ENCODE measurements at places on chromosomes 13 and 19. TPM values are rescaled to one million over a fixed set of nuclear protein-coding genes. Genes with fewer than 3 reads are reported as not detected.

DNA sequence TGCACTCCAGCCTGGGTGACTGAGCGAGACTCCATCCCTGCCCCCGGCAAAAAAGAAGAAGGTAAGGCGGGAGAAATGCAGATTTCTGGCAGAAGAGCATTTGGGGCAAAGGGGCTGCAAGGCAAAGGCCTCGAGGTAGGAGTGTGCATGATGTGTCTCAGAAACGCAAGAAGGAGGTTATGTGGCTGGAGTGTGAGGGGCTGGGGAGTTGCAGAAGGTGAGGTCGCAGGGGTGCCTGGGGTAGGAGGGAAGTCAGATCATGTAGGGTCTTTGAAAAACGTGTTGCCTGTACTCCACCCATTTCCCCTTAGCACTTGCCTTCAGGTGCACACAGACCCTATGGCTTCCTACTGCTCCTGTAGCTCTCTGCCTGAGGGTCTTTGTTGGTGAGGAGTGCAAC is 29.9 kb downstream of the KCTD15 start:
- no peak for DNase-seq

- DNase-seq, result peak; percentile 98
These were observed 29.3 kb upstream of the NANOS3 start for GRCh38 chr19:13847407-13848339.

DNA sequence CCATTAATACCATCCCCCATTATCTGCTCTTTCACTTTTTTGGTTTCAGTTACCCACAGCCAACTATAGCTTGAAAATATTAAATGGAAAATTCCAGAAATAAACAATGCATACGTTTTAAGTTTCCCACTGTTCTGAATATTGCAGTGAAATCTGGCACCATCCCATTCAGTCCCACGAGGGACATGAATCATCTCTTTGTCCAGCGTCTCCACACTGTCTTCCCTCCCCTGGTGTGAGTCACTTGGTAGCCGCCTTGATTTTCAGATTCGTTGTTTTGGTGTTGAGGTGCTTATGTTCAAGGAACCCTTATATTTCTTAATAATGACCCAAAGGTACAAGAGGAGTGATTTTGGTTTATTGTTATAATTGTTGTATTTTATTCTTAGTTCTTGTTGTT is 246.1 kb downstream of the DCT start:
- no peak for DNase-seq

PRODH2 gene
- total RNA-seq, result 9.0 TPM

PALM3 gene
- total RNA-seq, result 19.4 TPM

ZNF132 gene
- total RNA-seq, result 7.8 TPM

CDX2 gene
- not detected for total RNA-seq

DNA sequence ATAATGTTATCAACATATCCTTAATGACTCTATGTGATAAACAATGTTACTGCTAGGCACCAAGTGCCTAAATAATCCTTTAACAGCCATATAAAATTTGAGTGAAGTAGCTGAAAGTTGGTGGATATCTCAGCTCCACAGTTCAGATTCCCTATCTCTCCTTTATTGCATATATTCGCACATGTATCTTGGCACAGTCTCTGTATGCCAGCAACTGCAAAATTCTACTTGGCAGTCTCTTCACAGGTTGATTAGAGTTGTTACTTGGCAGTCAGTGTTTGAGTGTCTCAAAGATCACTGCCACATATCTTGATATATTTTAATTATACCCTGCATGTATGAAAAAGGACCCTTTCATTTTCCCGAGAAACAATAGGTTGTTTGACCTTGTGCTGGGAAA is 879.3 kb downstream of the OLFM4 start:
- no peak for DNase-seq

DNA sequence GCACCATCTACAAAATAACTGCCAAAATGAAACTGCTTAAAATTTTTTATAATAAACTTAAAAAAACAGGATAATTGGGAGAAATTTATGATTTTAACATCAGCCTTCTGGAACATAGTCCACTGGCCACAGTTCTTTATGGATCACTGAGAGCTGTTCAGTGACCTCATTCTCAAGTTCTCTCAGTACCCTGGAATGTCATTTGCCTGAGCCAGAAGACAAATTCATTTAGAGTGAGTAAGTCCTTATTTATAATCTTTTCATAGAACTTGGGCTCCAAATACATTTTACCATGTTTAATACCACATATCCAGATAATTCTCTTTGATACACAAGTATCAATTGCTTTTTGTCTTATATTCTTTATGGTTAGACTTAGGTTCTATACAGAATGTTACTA is 87.6 kb downstream of the CAB39L start:
- DNase-seq, result no peak

DNA sequence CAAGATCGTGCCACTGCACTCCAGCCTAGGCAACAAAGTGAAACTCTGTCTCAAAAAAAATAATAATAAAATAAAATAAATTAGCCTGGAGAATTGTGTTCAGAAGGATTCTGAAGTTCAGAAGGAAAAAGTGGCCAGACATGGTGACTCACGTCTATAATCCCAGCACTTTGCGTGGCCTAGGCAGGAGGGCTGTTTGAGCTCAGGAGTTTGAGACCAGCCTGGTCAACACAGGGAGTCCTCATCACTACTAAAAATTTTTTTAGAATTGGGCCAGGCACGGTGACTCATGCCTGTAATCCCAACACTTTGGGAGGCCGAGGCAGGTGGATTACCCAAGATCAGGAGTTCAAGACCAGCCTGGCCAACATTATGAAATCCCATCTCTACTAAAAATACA is 6.0 kb downstream of the RDH8 start:
- DNase-seq, result no peak

DNA sequence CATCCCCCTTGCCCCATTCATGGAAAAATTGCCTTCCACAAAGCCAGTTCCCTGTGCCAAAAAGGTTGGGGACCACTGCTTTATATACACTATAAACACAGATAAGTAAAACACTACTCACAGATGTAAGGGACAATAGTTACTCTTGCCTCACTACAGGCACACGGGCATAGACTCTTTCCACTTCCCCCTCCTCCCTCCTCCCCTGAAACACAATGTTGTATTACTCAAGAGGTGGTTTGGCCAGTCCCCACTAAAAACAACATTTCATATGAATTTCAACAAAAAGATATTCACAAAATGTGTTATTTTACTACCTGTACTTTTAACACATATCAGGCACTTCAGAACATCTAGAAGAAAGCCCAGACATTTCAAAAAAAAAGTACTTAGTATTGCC is 45.1 kb downstream of the EPSTI1 start:
- no peak for DNase-seq

TMEM86B gene
- total RNA-seq, result 3.3 TPM

MCEMP1 gene
- total RNA-seq, result 0.38 TPM

DNA sequence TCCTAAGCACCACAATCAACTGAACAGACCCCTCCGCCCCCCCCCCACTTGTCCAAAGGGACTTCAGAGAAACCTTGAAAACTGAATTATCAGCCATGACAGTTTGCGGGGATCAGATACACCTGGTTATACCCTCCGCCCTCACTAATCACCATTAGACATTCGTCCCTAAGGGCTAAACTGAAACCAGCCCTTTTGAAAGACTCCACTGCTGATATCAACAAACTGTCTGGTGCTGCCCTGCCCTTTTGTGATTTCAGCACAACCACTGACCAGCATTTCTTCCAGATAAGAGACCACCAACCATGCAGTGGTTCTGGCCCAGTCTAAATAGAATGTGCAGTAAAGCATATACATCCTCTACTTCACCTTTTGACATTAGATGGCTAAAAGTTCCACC is 1422.9 kb downstream of the EFNB2 start:
- no peak for DNase-seq

- no peak for DNase-seq
These were observed 4.2 kb upstream of the CLPP start for GRCh38 chr19:6357174-6357573.

ALG5 gene
- total RNA-seq, result 42.6 TPM

SLITRK6 gene
- total RNA-seq, result 0.09 TPM

DNA sequence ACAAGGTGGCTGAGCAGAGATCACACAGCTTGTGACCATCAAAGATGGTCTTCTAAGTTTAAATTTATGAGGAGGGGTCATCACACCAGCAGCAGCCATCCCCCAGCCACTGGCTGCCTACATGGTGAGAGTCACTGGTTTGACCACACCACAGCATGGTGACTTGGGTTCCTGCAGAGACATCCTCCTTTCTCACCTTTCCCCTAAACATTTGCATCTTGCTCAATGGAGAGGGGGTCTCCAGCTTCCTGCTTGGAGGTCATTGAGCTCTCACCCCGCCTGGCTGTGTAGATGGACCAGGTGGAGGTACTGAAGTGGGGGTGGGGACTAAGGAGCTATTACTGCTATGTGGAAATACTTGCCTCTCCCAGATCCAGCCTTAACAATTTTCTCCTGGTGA is 247.6 kb upstream of the ARGLU1 start:
- no peak for DNase-seq
